ENCODE measurements at places on chromosomes 16 and 17.

GRCh38 chr17:6427279-6427781 lies 7.6 kb downstream of the AIPL1 start:
- no peak for DNase-seq

DNA sequence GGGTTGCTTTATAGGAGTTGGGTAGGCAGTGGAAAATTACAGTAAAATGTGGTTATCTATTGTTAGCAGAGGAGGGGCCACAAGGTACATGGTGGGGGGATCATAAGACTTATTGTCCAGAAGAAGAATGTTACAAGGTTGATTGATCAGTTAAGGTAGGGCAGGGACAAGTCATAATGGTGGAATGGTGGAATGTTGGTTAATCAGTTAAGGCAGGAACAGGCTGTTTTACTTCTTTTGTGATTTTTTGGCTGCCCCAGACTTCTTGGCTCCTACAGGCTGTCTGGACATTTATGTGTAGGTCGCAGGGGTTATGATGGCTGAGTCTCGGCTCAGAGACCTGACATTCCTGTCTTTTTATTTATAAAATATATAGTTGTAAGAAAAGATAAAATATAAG lies 2277.1 kb downstream of the TP53TG3F start:
- no peak for DNase-seq

- no peak for DNase-seq
These were observed 25.0 kb downstream of the WNT9B start for GRCh38 chr17:46876353-46876887.

GRCh38 chr16:57591870-57592485 lies 36.5 kb upstream of the ADGRG1 start:
- DNase-seq, result no peak

GRCh38 chr16:85610446-85611193 lies 2.5 kb upstream of the GSE1 start:
- peak; percentile 52 for DNase-seq

- DNase-seq, result no peak
These were observed 10.9 kb upstream of the EVPL start for GRCh38 chr17:76038050-76038449.

DNA sequence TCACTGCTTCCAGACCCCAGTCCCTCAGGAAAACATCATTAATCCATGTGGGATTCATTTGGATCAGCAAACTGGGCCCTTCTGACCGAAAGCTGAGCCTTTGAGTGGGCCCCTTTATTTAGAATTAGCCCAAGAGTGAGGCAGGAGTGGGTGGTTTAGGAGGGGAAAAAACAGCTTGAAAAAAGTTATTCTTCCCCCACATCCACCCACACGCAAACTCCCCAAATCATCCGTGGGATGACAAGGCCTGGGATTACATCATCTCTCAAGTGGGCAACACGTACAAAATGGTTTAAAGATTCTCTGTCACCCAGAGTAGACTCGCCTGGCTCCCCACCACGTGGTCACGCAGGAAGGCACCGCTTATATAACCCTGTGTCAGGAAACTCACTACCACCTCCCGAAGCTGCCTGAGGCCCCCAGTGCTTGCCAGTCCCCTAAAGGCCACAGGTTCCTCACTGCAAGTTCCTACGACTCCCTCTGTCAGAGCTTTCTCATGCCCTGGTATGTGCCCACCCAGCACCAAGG lies 27.6 kb downstream of the GSG1L start:
- DNase-seq, result no peak

GRCh38 chr16:88431651-88432050 lies 21.4 kb upstream of the ZFPM1 start:
- DNase-seq, result no peak

DNA sequence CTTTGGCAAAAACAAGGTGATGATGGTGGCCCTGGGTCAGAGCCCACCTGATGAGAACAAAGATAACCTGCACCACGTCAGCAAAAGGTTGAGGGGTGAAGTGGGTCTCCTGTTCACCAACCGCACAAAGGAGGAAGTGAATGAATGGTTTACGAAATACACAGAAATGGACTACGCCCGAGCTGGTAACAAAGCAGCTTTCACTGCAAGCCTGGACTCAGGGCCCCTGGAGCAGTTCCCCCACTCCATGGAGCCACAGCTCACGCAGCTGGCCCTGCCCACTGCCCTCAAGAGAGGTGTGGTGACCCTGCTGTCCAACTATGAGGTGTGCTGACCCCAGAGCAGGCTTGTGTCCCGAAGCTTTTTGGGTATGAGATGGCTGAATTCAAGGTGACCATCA lies 29.7 kb upstream of the DLX4 start:
- DNase-seq, result no peak

DNA sequence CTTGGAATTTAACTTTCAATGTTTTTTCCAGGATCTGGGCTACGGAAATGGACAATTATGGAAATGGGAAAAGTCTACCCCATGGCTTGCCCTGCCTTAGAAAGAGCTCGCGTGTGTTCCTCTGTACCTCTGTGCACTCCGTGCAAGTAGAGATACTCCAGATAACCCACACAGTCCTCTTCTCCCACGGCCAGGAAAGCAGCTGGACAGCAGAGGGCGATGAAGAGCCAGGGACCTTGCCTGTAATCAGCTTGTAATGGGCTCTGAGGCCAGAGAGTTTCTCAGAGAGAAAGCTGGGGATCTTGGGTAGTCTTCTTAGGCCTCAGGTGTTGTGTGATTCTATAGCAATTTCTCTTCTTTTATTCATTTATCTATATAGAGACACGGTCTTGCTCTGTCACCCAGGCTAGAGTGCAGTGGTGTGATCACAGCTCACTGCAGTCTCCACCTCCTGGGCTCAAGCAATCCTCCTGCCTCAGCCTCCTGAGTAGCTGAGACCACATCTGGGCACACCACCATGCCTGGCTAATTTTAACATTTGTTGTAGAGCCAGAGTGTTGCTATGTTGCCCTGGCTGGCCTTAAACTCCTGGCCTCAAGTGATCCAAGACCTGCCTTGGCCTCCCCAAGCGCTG lies 2.4 kb upstream of the SOCS7 start:
- peak; percentile 84 for DNase-seq

DNA sequence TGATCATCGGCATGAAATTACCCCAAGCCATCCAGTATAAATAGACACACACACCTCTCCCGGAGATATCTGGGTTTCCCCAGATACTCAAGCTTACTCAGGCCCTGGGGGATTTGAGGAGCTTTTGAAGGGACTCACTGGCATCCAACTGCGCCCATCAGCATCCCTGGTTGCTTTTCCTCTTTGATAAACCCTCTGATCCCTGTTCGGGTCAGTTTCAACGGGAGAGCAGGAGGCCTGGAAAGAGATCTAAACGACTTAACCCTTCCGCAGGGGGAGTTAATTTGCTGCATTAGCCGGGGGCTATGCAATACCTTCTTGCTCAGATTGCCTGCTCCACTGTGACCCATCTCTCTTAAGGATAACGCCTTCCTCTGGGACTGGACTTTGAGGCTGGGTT lies 76.6 kb downstream of the MAF start:
- no peak for DNase-seq

- DNase-seq, result peak; percentile 42
These were observed 479 bp downstream of the ITGA3 start for GRCh38 chr17:50056217-50056960.

- DNase-seq, result no peak
These were observed 220.6 kb downstream of the NTN1 start for GRCh38 chr17:9241774-9242496.

DNA sequence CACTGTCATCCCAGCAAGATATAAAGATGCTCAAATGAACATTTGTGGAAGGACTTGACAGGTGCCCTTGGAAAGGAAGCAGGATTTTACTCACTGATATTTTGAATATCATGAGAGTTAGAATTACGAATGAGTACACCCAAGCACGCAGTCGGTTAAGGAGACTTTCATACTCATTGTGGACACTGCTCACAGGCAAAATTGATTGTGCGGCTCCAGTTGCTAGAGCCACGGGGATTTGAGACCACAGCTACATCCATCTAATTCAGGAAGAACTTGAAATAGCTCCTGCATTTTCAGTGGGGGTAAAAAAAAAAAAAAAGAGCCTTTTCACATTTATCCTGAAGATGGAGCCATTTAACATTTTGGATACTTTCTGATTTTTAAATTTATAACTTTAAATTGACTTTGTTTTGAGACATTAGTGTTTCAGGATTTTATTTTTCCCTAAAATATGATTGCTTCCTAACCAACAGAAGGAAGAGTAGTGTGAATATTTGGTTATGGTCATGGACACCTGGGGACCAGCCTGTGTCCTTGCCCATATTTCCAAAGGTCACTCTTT lies 1080.1 kb upstream of the EEF2KMT start:
- no peak for DNase-seq

- DNase-seq, result no peak
These were observed 23.7 kb upstream of the KDM8 start for GRCh38 chr16:27179500-27180072.

DNA sequence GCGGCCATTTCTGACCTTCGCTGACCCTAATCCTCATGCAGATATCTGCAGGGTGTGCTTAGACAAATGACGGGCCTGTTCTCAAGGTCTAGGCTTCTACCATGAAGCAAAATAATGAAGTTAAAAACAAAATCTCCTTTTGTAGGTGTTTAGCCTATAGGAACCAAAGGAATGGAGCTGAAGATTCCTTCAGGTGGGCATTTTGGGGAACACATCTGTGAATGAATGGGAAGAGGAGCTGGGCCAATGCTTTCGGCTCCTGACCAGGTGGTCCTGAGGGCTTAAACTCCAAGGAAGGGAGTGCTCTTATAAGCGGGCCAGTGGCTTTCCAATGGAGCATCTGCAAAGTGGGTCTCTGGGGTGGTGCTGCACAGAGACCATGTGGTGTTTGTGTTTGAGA lies 14.1 kb upstream of the IL34 start:
- no peak for DNase-seq

GRCh38 chr17:31241116-31241515 lies 55.9 kb downstream of the OMG start:
- DNase-seq, result no peak

DNA sequence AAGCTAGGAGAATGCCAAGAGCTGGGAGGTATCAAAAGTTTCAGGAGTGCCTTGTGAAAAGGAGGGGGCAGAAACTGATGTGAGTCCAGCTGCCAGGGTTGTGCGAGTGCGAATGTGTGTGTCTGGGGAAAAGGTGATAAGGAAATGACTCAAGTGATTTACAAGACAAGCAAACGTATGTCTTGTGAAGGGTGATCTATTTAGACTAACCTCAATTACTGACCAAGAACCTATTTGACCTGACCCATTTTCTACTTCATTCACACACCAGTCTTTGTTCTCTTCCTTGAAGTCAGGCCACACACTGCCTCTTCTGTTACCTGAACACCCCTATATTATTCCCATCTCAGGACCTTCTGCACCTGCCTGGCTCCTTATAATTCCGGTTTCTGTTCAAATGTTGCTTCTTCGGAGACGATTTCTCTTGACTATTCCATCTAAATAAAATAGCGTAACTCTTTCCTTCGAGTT lies 1.0 kb downstream of the GDE1 start:
- DNase-seq, result no peak

DNA sequence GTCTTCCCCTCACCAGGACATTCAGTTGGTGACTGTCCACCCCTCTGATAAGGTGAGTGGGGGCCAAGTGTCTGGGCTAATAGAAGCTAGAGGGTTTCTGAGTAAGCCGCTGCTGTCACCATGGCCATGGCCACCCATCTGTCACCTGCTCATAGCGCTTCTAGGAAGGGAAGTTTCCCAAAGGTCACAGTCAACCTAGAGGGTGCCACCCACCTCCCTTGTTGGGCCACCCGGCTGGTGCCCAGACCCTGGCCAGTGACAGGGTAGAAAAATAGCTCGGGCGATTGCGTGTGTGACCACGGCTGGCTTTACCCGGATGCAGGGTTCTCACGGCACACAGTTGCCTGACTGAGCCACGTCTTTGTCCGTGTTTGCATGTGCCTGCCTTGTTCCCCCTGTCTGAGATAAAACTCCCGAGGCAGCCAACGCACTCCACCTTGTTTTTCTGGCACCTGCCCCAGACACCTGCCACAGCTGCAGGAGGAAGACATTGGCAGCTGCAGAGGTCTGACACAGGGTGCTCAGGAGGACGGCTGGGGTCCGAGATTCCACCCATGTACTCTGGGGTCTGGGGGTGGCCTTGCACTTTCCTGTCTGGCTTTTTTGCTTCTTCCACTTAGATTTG lies 809 bp downstream of the PIRT start:
- no peak for DNase-seq

- DNase-seq, result no peak
These were observed 280.2 kb downstream of the C16orf95 start for GRCh38 chr16:87037012-87037411.

DNA sequence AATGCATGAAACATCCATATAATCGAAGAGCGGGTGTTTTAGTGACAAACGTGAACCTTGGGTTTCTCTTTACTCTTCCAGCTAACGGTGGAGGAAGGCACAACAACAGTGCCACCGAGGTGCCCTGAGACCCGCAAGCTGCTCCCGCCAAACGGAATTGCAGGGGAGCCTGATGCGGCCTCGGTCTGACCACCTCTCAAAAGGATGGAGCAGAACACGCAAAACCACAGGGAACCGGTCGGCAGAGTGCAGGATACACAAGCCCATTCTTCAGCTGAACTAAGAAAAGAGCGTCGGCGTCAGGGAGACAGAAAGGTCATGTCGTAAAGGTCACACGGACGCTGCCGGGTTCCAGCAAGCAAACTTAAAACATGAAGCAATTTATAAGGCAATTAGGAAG lies 109.5 kb upstream of the ZNF750 start:
- no peak for DNase-seq

DNA sequence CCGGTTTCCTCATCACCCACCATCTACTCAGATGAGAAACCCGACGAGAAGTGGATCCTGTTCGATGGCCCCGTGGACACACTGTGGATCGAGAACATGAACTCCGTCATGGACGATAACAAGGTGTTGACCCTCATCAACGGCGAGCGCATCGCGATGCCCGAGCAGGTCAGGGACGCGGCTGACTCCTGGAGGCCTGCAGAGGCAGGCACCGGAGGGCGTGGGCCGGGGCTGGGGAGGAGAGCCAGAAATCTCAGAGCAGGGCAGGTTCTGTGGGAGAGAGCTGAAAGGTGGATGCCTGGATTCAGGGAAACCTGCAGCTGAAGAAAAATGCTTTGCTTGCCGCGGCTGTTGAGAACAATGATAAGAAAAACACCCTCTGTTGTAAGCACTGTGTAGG lies 47.2 kb upstream of the KDM6B start:
- DNase-seq, result no peak

GRCh38 chr17:35244341-35245195 lies 1.7 kb downstream of the SLFN5 start:
- no peak for DNase-seq

GRCh38 chr16:72286936-72287620 lies 115.1 kb upstream of the PMFBP1 start:
- DNase-seq, result no peak
